Activated CD4-positive, alpha-beta T cell treated with anti-CD3 and anti-CD28 coated beads for 36 hours (primary cell): ENCODE measurements at places on chromosomes 6 and 20. TPM values are rescaled to one million over a fixed set of nuclear protein-coding genes. Genes with fewer than 3 reads are reported as not detected.
A peak's percentile ranks its signal among the peaks of the same experiment; 100 is the strongest.

MED20 gene
- total RNA-seq: 19.4 TPM

GRCh38 chr6:150377211-150377781, 8.5 kb downstream of the IYD start:
- DNase-seq: no peak

- no peak for DNase-seq
Observed at GRCh38 chr6:126367849-126368248, 27.9 kb downstream of the CENPW start.

FAXC gene
- total RNA-seq: 0.16 TPM

GRCh38 chr20:48467622-48468021, 360.2 kb downstream of the PREX1 start:
- DNase-seq: peak; percentile 44

GPX5 gene
- not detected for total RNA-seq

TREM1 gene
- 0.86 TPM for total RNA-seq

GPR6 gene
- not detected for total RNA-seq

DNA sequence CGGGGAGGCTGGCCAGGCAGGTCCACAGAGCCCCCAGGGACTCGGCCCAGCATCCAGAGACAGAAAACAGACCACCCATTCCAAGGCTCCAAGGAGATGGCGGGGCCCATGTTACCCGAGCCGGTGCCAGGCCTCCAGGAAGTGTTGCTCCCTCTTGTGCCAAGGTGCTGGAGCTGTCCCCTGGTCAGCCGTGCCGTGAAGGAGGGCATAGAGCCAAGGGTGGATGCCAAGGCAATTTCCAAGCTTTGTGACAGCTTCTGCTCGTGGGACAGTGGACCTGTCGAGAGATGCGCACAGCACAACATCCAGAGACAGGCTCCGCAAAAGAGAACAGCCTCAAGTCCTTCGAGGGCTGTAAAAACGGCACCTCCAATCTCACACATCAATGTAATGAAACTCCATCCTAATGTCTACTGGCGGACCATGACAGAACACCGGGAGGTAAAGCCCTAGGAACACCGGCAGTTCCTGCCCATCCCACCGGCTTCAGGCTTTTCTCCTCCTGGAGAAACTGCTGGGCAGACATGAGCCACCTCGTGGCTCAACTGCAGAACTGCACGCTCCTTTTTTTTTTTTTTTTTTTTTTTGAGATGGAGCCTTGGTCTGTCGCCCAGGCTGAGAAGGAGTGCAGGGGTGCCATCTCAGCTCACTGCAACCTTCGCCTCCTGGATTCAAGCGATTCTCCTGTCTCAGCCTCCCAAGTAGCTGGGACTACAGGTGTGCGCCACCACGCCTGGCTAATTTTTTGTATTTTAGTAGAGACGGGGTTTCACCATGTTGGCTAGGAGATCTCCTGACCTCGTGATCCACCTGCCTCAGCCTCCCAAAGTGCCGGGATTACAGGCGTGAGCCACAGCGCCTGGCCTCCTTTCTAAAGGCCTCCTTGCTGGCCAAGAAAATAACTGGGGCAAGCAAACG, 30.9 kb upstream of the AVP start:
- peak; percentile 32 for DNase-seq

DNA sequence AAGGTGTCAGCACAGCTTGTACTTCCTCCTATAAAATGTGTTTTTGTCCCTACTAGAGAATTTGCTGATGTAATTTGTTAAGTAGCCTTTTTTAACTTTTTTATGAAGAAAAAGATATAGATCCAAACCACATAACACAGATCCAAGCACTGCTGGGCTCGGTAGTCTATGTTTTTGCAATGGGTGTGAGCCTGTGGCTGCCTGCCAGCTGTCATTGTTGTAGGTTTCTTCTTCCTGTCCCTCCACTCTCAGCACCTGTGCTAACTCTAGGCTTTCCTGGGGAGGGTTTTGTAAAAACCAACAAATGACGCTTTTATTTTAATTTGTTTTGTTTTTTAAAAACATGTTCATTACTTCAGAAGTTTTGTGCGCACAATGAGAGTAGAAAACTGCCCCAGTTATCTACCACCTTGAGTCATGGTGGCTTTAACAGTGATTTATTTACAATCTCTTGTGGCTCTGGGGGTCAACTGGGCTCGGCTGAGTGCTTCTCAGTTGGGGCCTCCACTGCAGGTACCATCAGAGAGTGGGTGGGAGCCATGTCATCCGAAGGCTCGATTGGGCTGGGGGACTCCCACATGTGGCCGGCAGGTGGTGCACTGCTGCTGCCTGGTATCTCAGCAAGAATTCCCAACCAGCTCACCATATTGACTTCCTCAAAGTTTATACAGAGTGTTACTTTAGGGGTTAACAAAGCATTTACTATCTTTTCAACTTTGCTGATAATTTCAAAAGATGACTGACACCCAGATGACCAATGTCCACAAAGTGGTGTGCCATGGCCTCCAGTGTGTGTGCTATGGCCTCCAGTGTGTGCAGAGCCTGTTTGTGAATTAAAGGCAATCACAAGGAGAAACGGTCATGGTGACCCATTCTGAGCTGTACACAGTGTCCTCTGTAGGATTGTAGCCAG, 3.0 kb upstream of the CCR6 start:
- peak; percentile 38 for DNase-seq

OPRM1 gene
- not detected for total RNA-seq

NOTCH4 gene
- 1.1 TPM for total RNA-seq

DNA sequence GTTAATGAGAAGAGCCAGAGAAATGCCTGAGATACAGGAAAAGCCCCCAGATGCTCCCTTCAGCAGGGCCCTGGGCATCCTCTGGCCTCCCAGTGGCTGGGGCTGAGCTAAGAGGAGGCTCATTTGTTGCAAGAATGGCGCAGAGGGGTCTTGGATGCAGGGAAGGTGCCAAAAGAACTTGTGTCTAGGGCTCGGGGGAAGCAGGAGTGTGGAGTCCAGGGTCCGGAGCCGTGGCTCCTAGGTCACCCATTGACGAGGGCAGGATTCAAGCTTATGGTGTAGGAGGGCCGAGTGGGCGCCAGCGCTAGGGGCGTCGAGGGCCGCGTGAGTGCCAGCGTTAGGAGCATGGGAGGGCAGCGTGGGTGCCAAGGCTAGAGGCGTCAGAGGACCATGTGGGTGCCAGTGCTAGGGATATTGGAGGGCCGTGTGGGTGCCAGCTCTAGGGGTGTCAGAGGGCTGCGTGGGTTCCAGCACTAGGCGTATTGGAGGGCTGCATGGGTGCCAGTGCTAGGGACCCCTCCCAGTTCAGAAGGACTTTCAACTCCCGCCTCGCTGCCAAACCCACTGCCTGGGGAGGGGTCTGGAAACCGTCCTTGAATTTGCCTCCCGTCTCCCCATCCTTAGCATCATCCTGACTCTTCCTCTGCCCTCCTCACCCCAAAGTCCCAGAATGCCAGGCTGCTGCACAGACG, 250.5 kb upstream of the AFDN start:
- DNase-seq: no peak

ULBP3 gene
- 0.77 TPM for total RNA-seq

CCN6 gene
- total RNA-seq: 0.26 TPM

POPDC3 gene
- total RNA-seq: not detected

KCNS1 gene
- 0.66 TPM for total RNA-seq

DNA sequence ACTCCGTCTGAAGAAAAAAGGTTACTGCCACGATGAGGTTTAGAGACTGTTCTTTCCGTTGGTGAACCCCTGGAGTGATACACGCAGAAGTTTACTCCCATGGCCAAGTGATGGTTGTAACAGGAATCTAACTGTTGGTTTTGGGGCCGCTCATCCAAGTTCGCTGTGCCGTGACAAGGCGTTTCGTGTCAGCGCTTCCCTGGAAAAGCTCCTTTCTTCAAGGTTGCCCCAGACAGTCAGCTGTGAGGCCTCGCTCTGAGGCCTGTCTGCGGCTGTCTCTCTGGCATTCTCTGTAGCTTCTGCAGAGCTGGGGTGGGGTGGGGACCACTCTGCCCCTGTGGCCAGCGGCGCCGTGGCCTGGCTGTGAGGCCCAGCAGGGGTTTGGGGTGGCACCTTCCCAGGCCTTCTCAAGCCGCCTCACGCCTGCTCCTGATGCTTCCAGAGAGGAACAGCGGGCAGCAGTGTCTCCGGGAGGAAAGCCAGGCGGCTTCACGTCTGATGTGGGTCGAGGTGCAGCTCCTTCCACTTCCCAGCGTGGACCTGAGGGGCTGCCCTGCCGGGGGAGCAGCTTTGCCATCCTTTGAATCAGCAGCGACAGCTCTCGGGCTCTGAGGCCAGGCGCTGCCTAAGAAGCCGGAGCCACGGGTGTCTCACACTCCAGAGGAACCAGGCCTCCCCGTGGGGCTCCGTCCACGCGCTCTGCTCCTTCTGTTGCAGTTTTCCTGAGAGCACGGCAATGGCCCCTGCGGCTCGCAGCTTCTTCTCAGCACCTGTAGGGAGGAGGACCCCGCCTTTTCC, 76.2 kb downstream of the SMOC2 start:
- DNase-seq: no peak

DNA sequence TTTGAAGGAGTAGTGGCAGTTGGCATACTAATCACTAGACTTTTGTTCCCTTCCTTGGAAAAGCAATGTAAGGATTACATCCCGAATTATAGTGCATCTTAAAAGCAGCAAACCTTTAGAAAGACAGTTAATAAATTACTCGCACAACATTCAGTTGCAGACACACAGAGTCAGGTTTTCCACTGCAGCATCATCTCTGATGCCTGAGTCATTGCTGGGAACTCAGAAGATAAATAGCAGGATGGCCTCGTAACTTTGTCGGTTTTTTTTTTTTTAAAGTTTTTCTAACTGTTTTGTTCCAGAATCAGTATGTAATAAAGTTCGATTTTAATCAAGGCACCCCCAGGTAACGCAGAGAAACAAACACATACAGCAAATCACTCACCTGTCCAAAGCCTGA, 34.3 kb downstream of the GJA10 start:
- peak; percentile 74 for DNase-seq
